ENCODE measurements at places on chromosomes 12 and 14. TPM values are rescaled to one million over a fixed set of nuclear protein-coding genes. Genes with fewer than 3 reads are reported as not detected.

B4GALNT1 gene
- 4.4 TPM for total RNA-seq

DNA sequence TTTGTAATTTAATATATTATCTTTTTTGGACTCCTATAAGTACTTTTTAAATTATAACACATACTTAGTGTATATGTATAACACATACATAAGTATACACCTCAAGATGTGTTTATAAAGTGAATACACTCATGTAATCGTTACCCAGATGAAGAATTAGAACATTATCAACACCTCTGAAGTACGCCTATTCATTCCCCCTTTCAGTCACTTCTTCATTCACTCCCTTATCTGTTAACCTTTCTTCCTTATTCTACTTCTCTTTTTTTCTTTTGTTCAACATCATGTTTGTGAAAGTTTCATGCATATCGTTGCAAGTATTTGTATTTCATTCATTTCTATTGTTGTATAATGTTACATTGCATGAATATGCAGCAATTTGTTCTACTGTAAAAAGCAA lies 98.5 kb downstream of the ARID2 start:
- no peak for DNase-seq

DNA sequence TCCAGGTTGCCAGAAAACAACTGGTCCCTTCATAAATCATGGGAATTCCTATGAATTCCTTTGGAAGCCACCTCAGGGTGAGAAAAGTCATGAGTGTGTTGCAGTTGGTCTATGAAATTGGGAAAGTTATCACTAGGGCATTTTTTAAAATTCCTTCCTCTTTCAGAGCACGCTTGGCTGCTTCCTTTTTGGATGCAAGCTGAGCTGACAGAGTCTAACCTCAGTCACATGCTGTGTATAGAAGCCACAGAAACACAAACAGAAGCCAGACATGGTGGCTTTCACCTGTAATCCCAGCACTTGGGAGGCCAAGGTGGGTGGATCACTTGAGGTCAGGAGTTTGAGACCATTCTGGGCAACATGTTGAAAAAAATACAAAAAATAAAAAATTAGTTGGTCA lies 21.7 kb upstream of the HELB start:
- no peak for DNase-seq

IL31 gene
- not detected for total RNA-seq

KLRC2 gene
- total RNA-seq, result not detected

DNA sequence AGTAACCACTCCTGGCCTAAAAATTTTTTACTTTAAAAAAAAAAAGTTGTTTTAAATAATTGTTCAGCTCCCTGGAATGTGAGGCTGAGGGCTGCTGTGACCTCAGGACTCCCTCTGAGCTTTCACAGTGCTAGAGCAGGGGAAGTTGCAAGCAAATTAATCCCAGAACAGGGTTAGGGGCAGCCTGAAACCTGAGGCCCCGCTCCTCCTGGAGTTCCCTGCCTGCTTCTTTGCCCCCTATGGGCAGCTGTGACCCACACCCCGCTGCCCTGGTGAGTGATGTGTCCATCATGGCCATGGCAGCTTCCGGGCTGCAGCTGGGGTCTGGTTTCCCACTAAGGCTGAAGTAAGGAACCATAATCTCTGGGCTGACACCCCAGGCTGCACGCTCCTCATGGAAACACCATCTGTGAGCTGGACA lies 9.5 kb downstream of the RITA1 start:
- no peak for DNase-seq

- no peak for DNase-seq
Observed at GRCh38 chr12:81949841-81950308, 190.7 kb upstream of the PPFIA2 start.

All from right atrium auricular region (tissue), 2 donors.